ENCODE measurements at places on chromosomes 4 and X.

GRCh38 chr4:1347410-1347864 is 429 bp downstream of the UVSSA start:
- peak; percentile 78 for DNase-seq

DNA sequence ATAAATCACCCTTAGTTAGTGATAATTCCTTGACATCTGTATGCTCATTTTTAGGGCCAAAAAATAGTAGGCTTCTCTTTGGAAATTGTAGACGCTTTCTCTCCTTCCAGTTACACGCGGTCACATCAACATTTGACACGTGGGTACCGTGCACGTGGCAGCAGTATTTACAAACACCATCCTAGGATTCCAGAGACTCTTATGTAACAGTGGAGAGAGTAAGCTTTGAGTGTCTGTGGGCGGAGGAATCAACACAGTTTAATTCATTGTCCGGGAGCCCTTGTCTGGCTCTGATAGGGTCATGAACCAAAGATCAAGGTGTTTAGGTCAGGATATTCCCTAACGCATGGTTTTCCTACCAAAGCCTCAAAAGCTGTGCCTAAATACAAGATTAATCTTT is 12.2 kb downstream of the TET2 start:
- DNase-seq = no peak

GRCh38 chr4:525660-526059 is 26.6 kb downstream of the PIGG start:
- DNase-seq = no peak

GRCh38 chrX:129559783-129560182 is 19.7 kb downstream of the OCRL start:
- DNase-seq = no peak

DNA sequence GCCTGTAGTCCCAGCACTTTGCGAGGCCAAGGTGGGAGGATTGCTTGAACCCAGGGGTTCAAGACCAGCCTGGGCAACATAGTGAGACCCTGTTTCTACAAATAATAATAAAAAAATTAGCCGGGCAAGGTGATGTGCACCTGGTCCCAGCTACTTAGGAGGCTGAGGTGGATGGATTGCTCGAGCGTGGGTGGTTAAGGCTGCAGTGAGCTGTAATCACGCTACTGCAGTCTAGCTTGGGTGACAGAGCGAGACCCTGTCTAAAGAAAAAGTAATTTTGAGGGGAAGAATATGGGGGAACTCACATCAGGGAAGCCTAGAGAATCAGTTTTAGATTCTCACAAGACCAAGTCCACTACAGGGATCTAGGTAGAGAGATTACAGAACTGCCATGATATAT is 28.9 kb upstream of the LCORL start:
- DNase-seq = no peak

- DNase-seq = peak; percentile 58
Measured at GRCh38 chr4:113684534-113685091, 76.9 kb downstream of the CAMK2D start.

GRCh38 chrX:73977542-73978169 is 326.3 kb upstream of the ZCCHC13 start:
- DNase-seq = no peak

DNA sequence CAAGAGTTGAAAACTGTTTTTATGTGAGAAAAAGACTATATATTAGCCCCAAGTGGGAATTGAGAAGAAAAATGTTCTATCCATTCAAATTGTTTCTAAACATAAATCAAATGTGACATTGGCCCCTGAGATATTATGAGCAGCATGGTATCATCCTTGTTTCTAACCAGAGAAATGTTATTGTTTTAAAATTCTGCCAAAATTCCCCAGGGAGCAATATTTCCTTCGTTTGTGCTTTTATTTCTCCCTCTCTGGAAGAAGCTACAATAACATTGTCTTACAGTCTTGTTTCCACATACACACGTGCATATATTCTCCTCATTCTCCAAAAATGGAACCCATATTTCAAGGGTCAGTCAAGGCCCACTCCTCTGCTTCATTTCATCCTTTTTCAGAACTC is 46.7 kb downstream of the MAGEB17 start:
- no peak for DNase-seq

- no peak for DNase-seq
Measured at GRCh38 chrX:153885968-153886903, at the start of gene L1CAM. TSS of gene L1CAM (minus strand) at chrX:153886173. CDS start at chrX:153875836, 10,337 bp downstream.

DNA sequence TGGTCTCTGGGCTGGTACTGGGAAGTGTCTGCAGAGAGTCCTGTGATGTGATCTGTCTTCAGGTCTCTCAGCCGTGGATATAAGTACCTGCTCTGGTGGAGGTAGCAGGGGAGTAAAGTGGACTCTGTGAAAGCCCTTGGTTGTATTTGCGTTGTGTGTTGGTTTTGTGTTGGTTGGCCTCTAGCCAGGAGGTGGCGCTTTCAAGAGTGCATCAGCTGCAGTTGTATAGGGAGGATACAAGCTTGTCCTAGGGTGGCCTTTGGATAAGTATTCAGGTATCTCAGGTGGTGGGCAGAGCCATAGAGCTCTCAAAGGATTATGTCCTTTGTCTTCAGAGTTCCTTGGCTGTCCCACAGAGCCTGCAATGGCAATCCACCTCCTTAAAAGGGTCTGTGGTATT is 111.6 kb downstream of the MAGEB17 start:
- no peak for DNase-seq

DNA sequence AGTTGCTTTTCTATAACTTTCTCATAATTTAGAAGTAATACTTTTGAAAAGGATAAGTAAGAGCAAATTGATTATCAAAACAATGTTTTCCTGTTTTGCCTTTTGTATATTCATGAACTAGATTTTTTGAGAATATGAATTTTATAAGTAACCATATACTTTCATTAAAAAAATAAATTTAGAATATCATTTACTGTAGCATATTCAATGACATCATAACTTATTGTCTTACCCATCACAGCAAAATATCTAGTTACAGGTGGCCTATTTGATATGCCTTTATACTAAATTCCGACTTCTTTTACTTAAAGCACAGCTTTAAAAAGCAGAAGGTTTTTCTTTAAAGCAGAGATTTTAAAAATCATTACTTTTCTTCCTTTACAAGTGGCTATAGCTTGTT is 20.1 kb downstream of the BLTP1 start:
- DNase-seq = no peak

DNA sequence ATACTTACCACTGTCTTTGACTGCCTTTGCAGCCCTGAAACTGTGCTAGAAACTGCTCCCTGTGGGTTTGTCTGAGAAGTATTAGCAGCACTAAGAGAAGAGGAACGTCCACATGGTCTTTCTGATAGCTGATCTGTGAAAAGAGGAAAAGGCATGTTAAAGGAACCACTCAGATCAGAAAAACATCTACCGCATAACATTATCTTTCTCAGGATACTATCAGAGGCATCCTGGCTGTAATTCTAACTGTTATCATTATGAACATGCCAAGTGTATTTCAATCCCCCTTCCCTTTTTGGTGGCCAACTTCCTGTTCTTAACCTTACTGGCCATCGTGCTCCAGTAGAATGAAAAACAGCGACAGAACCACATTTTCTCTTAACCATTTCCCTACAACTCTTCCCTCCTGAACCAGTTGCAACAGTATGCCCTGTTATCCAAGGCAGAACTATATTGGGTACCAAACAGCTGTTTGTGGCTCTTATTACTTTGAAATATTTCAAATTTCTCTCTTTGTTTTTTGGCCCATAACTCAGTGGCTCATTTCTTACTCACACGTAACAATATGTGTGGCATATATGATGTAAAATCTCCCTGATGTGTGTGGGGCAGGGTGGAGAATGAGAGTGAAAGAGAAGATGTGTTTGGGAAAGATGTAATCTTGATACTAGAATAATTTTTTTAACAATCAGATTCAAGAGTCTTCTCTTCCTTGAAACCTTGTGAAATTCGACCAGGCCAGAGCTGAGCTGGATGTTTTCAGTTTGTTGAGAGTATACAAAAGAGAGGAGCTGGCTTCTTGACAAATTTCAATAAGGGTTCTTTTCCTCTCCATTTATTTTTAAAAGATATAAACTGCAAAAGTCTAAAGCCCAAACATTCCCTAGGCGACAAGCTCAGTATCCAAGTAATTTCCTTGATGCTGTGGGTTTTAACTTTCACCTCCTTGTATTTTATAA is 35.2 kb downstream of the ARHGEF6 start:
- no peak for DNase-seq

DNA sequence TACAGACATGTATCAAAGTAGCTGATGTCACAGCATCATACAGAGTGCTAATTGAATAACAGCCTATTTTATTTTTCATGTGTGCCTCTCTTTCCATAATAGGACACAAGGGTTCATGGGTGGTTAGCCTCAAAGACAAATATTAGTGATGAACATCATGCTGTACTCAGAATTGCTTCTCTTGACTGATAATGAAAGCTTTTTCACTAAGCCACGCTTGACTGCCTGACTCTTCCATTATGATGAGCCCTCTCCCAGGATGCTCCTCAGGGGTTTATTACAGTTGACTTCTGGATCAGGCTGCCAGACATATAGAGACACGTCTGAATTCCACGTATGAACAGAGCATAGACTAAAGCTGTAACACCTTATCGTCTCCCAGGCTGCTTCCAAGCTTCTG is 2757.5 kb downstream of the PCDH7 start:
- no peak for DNase-seq

GRCh38 chrX:318068-318738 is 393 bp downstream of the GTPBP6 start:
- DNase-seq = peak; percentile 100

DNA sequence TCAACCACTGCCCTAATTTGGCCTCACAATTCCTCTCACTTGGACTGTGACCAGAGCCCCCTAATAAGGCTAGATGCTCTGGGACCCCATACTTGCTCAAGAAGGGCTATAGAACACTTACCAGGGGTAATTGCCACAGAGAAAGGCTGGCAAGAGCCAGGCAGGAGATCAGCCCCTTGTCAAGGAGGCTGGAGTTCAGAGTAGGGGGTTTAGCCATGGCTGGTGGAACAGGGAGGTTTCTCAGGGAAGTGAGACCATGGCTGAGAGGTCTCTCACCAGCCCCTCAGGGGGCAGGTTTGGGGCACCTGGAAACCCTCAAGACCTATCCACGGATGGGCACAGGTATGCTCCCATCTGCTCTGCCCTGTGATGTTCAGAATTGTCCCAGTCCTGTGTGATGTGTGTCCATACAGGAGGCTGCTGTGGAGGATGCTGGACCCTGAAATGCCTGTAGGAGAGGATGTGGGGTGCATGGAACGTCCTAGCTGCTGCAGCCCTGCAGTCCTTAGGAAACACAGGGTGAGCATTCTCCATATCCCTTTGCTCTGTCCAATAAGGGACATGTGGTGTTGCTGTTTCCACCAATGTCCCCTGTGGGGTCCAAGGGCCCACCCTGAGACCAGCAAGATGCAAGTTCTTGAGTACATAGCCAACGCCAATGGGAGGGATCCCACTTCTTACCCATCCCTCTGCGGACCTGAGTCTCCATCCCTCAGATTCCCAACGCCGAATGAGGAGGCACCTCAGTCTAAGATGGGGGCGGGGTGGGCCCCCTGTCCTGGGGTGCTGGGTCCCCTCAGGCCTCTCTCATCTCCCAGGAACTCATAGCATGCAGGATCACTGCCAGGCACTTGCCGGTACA is 16.4 kb upstream of the HSFX1 start:
- DNase-seq = no peak

- no peak for DNase-seq
Measured at GRCh38 chrX:40546870-40547269, 33.9 kb upstream of the ATP6AP2 start.

- DNase-seq = no peak
Measured at GRCh38 chr4:122012735-122013134, 60.9 kb upstream of the TRPC3 start.

DNA sequence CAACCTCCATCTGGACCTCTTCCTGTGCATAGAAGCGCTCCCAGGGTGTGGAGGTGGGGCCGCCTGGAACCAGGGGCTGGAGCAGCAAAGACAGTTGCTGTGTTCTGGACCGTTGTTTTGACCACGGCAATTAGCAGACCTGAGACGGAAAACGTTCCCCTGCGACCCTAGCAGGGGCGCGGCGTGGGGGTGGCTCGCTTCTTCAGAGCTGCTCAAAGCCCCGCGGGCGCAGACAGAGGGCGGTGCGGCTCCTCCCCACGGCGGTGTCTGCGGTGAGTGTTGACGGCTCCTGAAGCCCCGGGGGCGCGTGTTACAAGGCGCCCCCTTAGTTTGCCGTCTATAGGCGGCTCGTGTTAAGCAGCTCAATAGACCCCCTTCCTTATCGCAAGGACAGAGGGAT is 79.2 kb downstream of the TRIML1 start:
- DNase-seq = no peak

DNA sequence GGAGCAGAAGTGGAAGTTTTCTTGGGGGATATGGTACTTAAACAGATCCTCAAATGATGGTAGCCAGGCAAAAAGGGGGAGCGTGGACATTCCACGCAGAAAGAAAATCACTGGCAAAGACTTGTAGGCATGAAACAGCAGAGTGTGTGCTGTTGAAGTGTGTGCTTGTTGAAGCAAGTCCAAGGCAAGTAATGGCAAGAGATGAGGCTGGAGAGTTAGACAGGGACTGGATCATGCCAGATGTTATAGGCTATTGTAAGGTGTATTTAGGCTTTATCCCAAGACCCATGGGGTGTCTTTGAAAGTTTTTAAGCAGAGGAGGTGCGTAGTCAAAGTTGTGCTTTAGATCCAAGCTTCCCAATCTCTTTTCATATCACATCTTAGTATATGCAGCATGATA is 124.5 kb downstream of the MBNL3 start:
- DNase-seq = no peak

GRCh38 chrX:11426712-11427452 is 133.7 kb downstream of the AMELX start:
- no peak for DNase-seq

DNA sequence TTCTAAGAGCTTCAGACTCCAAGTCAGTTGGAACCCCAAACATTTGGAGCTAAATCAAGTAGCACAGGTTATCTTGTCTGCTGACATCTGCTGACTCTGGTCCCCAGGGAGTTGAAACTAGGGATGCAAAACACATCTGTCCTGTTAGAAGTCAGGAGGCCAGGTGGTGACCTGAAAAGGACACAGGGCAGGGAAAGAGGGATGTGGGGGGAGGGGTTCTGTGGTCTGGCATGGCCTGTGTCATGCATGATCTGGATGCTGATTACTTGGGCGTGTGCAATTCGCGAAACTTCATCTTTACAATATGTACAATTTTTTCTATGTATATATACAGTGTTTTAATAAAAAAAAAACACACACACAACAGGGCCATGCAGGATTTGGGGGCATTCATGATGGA is 55.3 kb downstream of the FHDC1 start:
- no peak for DNase-seq

DNA sequence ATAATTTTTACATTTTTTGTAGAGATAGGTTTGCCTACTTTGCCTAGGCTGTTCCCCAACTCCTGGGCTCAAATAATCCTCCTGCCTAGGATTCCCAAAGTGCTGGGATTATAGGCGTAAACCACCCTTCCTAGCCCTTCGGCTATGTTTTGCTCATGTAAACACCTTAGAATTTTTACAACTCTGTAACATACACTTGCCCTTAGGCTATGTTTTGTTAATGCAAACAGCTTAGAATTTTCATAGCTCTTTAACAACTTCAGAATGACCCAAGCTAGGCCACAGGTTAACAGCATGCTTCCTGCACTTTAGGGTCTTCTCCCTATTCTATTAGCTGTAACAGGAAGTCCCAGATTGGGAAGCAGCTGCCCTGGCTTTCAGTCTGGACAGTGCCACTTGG is 24.2 kb downstream of the KLHL15 start:
- DNase-seq = no peak
